ENCODE measurements at places on chromosomes 3 and 15.
A peak's percentile ranks its signal among the peaks of the same experiment; 100 is the strongest.

GRCh38 chr15:50148362-50148963, 29.4 kb upstream of the ATP8B4 start:
- peak; percentile 44 for DNase-seq

- no peak for DNase-seq
Observed at GRCh38 chr15:92653836-92654539, 1.6 kb downstream of the FAM174B start.

GRCh38 chr15:81329446-81329845, 5.5 kb upstream of the STARD5 start:
- no peak for DNase-seq

DNA sequence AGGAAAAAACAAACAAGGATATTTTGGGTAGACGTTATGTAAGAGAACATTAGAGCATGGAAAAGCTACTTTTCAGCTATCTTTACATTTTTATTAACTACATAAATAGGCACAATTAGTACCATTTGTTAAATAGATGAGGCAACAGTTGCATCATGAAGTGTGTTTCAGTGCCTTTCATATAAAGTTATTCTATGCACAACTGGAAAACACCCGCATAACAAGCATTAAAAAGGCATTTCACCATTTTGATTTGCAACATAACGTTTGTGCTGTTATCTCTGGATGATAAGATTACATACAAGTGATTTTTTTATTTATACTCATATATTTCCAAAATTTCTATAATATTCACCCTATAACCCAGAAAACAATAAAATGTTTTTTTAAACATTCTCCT, 69.5 kb downstream of the CBLB start:
- peak; percentile 64 for DNase-seq

- DNase-seq: no peak
Observed at GRCh38 chr15:87631775-87632174, 624.8 kb downstream of the NTRK3 start.

DNA sequence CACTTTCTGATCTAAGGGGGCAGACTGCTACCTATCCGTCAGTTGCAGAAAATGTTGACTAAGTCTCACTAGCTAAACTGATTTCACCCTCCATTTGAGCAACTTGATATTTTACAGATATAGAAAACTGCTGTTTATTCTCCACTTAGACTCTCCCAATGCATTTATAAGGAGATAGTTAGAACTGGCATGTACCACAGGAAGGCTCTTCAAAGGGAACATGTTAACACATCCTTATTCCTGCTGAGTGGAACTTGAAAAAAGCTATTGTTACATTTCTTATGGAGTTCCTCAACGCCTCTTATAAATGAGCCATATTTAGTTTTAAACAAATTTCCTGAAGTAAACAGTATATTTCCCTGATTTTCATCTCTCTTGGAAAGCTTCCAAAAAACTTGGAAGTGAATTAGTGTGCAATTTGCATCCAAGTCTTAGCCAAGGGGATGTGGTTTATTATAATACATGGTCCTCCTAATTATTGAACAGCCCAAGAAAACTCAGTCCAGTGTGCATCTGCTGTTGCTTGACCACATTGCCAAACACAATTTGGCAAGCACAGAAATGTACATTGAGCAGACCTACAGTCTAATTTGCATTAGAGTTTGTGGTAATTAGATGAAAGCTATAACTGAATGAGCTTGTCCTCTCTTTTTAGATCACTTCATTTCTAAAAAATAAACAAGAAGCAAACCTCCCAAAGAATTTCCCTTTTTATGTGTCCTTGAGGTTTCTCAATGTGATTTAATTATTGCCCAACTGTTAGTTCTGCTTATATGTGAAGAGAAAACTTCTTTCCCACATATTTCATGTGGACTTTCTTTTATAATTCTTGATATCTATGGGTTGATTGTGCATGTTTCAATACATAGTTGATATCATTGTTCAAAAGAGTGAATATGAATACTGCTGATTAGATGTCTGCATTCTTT, 72.6 kb upstream of the DPH6 start:
- DNase-seq: no peak

DNA sequence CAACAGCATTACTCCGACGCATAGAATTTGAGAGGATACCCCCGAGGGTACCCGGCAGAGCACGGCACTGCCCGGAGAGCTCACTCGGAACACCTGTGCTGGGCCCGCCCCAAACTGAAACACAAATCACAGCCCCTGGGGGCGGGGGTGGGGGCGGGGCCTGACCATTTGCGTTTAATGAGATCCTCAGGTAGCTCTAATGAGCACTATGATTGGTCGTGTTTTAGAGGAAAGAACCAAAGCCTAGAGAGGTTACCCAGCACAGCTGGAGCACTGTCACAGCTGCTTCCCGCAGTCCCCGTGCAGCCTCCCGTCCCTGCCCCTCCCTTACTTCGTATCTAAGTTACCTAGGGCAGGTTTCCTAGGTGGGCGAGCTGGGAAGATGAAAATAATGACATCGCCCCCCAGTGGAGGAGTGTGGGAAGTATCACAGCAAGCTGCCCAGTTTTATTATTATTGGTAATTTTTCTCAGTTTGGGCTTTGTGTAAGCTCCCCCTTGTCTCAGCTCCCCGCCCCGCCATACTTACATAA, 187.1 kb downstream of the PDE8A start:
- peak; percentile 63 for DNase-seq

DNA sequence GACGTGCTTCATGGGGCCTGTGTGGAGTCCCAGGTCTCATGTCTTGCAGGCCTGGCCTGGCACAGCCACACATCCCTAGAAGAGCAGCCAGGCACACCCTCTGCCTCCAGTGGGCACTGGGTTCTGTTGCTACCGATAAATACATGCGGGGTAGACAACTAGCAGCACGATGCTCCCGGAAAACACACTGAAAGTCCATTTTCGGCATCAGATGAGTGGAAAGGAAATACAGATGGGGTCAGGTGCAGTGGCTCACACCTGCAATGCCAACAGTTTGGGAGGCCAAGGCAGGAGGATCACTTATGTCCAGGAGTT, 165.1 kb downstream of the NSMCE3 start:
- DNase-seq: no peak

- no peak for DNase-seq
Observed at GRCh38 chr3:100067589-100067988, 46.7 kb downstream of the FILIP1L start.

GRCh38 chr15:58981808-58982475, 5.5 kb upstream of the RNF111 start:
- DNase-seq: no peak

GRCh38 chr3:99434190-99434589, 204.2 kb upstream of the COL8A1 start:
- no peak for DNase-seq

DNA sequence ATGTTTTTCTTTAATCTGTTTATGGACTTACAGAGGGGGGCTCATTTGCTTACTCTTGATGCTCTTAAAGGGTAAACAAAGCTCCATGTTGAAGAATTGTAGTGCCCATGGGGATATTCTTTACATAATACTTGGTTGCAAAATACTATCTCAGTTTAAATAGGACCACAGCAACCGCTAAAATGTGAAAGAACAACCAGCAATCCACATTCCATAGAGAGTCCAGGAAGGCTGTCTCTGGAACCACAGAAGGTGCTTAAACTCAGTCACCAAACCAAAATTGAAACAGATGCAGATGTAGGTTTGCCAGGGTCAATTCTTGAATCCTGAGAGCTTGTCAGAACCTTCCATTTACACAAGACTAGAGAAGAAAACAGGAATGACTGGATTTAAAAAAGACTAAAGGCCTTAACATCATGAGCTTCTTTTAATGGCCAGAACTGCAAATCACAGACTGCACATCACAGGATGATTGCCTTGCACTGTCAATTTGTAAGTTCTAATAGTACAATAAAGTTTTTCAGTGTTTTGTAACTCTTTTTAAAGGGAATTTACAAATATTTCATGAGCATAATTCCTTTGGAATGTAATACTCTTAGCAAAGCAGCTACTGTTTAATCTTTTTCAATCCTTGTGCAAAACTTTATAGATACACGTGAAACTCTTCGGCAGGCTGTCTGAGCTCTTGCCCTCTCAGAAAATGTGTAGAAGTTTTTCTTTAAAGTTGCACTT, 661.6 kb downstream of the SI start:
- DNase-seq: no peak

GRCh38 chr15:25536801-25537611, 98.2 kb upstream of the UBE3A start:
- DNase-seq: no peak

DNA sequence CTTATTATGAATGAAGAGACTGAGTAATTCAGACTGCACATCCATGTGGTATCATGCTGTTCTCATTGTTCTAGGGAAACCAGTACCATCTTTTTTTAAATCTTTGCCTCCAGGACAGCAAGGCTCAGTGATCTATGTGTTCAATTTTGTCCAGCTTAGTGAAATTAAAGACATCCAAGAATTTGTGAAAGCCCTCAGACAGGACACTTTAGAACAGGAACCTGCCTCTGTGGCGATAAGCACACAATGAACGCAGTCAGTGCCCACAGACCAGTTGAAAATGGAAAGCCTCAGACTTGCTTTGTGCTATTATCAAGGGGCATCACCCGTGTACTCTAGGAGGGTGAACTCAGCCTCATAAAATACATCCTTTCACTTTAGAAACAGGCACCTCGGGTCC, 20.1 kb downstream of the EID1 start:
- no peak for DNase-seq

DNA sequence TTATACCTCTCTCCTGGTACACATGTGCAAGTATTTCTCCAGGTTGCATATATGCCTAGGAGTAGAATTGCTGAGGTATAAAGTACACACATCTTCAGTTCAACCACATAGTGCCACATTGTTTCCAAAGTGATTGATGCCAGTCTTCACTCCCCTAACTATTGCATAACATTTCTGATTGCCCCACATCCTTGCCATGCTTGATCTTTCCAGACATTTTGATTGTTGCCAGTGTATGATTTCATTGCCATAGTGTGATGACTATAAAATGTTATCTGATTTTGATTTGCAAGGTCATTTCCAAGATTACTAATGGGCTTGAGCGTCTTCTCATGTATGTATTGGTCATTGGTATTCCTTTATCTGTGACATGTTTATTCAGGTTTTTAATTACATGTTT, 61.1 kb upstream of the MLF1 start:
- no peak for DNase-seq

GRCh38 chr15:46622851-46623250, 988.0 kb downstream of the SQOR start:
- no peak for DNase-seq

GRCh38 chr15:35252351-35252865, 167.3 kb upstream of the NANOGP8 start:
- DNase-seq: no peak

GRCh38 chr15:24752354-24752753, 76.8 kb downstream of the NPAP1 start:
- no peak for DNase-seq

GRCh38 chr3:144187531-144188210, 216.0 kb downstream of the DIPK2A start:
- DNase-seq: no peak

- no peak for DNase-seq
Observed at GRCh38 chr3:123336441-123336851, 112.4 kb downstream of the ADCY5 start.

DNA sequence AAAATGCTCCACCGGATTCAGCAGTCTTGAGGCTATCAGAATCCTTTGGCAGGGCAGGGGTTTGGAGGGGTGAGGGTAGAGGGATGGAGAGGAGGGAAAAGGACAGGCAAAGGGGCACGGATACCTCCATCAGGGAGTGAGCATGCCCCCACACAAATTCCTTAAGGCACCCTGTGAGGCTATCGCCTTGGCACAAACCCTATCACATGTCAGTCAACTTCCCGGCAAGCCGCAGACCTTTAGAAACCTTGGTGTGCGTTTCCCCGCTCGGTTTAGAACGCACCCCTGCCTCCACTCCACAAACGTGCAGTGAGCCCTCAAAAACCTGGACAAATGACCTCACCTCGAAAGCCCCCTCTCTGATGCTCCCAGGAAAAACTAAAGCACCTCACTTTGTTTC, 422 bp upstream of the SETMAR start:
- DNase-seq: no peak

DNA sequence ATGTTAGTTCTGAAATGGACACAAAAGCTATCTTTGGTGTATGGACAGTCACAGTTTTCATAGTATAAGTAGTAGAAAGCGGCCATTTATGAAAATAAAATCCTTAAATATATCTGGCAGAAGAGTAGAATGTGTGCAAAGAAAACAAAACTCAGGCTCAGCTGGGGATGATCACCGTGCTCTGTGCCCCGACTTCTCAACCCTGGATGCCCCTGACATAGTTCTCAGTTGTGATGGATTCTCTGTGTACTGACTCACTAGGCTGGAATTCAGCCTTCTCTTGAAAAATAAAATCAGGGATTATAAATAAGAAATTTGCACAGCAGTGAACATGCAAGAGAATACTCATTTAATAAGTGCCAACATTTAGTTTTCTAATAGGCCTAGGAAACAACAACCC, 925.1 kb upstream of the NR2F2 start:
- DNase-seq: no peak

DNA sequence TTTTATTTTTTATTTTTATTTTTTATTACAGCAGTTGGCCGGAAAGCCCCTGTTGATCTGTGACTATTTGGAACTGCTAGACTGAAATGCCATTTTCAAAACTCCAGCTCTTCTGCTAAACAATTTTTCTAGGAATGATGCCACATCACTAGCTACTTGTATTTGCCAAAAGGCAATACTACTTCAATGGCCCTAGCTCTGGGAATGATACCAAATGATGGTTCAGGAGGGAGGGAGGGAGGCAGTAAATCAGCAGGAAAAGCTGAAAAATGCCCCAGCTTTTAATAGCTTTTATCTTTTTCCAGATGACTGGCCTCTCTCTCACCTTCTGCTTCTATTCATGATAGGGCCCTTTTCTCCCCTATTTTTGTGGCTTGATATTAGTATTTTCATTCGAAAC, 2.6 kb upstream of the CHL1 start:
- DNase-seq: no peak

GRCh38 chr3:187927565-187927964, 182.3 kb upstream of the BCL6 start:
- DNase-seq: peak; percentile 65

DNA sequence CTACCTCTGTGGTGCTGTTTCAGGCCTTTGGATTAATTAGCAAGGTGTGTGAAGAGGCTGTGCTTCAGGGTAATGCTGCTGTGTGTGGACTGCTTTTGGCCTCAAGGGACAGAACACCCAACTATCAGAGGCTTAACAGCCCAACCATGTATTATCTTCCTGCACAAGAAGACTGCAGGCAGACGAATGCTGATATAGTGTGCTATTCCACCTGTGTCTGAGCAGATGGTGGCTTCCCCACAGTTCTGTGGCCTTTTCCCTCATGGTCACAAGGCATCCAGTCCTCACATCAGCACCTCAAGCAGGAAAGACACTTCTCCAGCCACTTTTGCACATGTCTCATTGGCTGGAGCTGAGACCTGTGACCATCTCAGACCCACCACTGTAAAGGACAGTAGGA, 76.6 kb downstream of the CHCHD6 start:
- DNase-seq: no peak

- no peak for DNase-seq
Observed at GRCh38 chr3:190346541-190346940, 24.3 kb upstream of the CLDN1 start.

Data from Karpas-422 (cell line).